NCI-H226 (cell line): ENCODE measurements at places on chromosomes 5 and 9.

DNA sequence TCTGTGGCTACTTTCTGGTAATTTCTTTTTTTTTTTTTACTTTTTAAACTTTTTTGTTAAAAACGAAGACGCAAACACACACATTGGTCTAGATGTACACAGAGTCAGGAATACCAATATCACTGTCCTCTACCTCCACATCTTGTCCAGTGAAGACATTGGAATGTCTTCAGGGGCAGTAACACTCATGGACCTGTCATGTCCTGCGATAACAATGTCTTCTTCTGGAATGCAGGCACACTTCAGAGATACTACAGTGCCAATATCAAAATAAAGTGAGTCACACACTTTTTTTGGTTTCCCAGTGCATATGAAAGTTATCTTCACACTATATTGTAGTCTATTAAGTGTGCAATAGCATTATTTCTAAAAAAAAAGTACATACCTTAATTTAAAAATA lies 175.9 kb downstream of the ARRDC3 start:
- DNase-seq = peak; percentile 62

DNA sequence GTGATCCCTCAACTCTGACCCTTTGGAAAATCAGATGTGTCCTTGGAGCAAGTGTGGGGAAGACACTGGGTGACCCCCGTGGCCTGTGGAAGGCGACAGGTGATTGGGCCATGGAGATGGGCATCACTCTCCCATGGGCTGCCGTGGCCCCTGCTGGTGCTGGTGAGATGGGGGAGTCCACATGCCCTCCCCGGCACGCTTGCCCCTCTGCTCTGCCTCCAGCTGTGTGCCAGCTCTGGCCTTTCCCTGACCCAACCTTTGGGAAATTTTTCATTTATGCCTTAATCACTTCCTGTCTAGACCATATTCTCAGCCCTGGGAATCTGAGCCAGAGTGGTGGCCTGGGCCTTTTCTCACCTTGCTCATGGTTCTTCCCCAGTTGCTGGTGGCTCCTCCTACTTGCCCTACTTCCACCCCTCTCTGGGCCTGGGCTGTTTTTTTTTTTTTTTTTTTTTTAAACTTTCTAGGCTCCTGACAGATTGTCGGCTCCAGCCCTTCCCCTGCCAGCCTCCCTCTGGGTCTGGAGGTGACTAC lies 56.6 kb downstream of the RGS3 start:
- peak; percentile 34 for DNase-seq

- no peak for DNase-seq
These were observed 391 bp upstream of the NRG2 start for GRCh38 chr5:140043508-140043872.

DNA sequence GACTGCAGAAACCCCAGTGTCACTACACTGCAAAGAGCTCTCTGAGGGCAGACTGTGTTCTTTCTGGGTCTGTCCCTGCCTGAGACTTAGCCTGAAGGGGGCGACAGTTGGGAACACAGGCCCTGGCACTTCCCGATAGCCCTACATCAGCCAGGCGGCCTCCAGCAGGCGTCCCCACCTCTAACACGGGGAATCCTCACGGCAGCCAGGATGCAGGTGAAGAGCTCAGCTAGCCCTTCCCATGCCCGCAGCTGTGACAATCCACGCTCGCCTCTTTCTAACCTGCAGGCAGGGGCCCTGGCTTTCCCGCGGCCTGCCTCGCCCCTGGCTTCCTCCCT lies 5.9 kb downstream of the MED22 start:
- DNase-seq = no peak

DNA sequence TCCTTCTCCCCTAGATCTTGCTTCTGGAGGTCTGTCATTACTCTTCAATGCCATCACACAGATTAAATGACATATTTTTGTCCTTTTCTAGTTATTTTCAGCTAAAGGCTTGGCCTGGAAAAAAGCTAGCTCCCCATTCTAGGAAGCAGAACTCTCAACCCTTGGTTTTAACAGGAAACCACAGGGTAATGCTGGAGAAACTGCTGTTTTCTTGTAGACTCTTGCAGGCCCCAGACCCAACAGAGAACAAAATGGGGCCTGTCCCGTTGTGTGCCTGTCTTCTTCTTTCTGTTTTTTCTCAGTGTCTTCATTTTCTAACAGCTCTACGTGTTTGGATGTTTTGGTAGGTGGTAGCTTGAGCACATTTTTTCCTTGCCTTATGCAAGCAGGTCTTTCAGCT lies 21.5 kb downstream of the DCANP1 start:
- no peak for DNase-seq

GRCh38 chr5:6483880-6484382 lies 35.3 kb downstream of the UBE2QL1 start:
- no peak for DNase-seq

DNA sequence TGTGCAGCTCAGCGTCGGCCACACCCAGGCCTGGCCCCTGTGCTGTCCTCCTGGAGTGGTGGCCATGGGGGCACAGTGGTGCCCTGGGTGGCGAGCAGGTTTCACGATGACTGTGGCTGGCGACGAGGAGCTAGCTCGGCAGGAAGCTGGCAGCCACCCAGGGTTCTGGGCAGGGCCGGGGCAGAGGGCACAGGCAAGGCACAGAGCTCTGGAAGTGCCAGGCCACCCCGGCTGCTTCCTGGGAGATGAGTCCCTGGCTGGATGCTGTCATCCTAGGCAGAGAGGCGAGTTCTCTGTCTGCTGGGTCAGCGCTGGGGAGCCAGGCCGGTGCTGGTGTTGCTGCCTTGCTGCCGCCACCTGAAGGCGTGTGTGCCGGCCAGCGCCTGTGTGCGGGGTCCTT lies 51.7 kb downstream of the RXRA start:
- no peak for DNase-seq

DNA sequence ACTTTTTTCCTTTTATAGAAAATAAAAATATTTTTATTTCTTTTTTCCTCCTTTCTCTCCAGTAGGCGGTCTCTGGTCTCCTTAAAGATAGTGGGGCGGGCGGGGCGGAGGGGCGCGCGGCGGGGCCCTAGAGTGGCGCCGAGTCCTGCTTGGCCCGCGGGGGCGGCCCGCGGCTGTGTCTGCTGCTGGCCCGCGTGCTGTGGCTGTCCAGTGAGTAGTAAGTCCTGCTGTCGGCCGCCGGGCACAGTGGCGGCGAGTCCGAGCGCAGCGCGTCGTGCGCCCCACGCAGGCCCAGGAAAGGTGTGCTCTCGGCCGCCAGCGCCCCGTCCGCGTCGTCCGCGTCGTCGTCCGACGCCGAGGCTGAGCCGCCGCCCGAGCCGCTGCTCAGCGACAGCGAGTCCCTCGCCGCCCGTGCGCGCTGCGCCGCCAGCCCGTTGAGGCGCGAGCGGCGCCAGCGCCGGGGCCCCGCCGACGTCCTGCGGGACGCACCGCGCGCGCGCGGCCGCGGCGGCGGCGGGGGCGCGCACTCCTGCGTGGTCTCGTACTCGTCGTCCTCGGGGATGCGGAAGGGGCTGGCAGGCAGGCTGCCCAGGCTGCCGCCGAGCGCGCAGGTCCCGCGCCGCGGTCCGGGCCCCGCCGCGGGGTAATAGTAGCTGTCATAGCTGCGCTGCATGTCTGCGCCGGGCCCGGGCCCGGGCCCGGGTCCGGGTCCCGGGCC lies 52.3 kb downstream of the PSD2 start:
- peak; percentile 18 for DNase-seq

GRCh38 chr5:36722900-36723299 lies 116.5 kb downstream of the SLC1A3 start:
- no peak for DNase-seq

DNA sequence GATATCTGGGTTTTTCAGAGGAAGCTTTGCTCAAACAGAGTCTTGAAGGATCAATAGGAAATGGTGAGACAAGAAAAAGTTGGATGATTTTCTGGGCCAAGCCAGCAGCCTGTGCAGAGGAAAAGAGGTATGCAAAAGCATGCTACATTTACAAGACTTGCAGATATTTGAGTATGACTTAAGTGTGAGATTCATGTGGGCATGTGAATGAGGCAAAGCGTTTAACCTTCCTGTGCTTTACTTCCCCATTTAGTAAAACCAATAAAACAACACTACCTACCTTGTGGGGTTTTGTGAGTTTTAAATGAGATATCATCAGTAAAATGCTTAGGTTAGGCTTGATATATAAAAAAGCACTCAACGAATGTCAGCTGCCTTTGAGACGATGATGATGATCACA lies 58.1 kb downstream of the PIP5K1B start:
- DNase-seq = no peak

DNA sequence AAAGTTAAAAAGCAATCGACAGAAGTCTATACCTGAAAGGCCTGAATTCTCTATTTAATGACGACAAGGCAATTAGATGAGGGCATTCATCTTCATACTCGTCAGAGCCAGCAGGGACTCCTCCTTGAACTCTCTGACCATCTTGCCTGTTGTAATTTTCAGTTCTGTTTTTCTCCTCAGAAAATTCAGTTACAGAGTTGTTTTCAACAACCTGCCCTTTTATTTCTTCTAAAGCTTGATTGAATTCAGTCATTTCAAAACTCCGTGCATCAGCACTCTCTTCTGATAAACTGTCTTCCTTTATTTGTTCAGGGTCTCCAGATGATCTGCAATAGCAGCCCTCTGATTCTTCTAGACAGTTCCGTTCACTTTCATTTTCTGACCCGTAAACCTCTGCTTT lies 15.6 kb downstream of the RIOK2 start:
- DNase-seq = no peak

- DNase-seq = no peak
These were observed 259.5 kb upstream of the ARRDC3 start for GRCh38 chr5:91642581-91642980.
